Activated CD4-positive, alpha-beta T cell treated with anti-CD3 and anti-CD28 coated beads, Interleukin-2, amount 50 U/mL, for 16 hours (primary cell): ENCODE measurements at places on chromosomes 6 and 20.

DNA sequence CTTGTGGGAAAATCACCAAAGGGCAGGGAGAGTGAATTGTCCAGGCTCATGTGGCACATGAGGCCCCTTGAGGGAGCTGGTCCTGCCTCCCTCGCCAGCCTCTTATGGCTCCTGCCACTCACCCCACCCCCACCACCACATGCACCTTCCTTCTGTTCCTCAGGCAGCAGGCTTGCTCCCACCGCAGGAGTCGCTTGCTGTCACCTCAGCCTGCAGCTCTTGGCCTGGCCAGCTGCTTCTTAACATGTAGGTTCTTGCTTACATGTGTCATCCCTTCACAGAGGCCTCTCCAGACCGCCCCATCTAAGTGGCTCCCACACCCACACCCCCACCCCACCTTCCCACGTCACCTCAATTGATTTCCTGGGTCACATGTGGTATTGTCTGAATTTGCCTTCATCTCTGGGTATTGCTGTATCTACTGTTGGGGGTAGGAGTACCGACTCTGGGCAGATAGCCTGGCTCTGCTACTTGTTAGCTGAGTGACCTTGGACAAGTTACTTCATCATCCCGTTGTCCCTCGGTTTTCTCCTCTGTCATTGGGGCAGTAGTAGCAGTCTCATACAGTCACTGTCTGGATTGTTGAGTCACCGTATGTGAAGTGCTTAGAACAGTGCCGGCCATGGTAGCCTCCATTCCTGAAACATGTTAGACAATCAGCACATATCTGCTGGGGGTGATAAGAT is 41.7 kb downstream of the SLC9A8 start:
- DNase-seq: no peak

GRCh38 chr6:163415620-163416556 is 1.4 kb downstream of the QKI start:
- DNase-seq: peak; percentile 47

- DNase-seq: no peak
Measured at GRCh38 chr6:169890901-169891300, 139.5 kb downstream of the ERMARD start.

DNA sequence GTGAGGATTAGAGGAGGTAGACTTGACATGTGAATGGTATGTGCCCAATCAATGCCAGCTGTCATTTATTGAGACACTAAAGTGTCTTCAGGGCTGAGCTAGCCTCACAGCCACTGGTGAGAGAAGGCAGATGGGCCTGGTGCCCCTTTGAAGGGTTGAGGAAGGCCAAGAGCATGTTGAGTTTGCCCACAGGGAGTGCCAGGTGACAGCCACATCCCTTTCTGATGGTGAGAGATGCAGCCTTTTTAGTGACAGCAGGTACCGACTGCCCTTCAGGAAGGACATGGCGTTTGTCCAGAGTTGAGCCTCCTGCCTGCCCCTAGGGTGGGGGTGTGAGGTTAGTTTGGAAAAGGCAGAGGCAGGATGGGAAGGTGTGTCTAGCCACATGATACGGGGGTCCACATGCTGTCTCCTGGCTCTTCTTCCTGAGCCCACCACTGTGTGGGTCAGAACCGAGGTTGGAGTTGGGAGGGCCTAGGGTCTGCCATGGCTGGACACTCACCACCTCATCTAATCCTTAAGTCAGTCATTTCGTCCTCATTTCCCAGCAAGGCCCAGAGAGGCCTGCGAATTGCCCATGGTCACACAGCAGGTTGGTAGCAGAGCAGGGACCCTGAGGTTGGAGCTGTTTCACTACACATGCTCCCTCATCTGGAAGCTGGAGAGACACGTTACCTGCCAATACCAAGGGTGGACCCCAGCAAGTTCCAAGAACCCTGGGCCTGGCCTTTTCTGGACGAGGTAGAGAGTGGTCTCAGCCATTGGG is 32.5 kb downstream of the SPDEF start:
- no peak for DNase-seq

- no peak for DNase-seq
Measured at GRCh38 chr6:35668744-35669450, 19.8 kb downstream of the FKBP5 start.

- DNase-seq: no peak
Measured at GRCh38 chr6:131258010-131258652, 122.9 kb downstream of the AKAP7 start.

DNA sequence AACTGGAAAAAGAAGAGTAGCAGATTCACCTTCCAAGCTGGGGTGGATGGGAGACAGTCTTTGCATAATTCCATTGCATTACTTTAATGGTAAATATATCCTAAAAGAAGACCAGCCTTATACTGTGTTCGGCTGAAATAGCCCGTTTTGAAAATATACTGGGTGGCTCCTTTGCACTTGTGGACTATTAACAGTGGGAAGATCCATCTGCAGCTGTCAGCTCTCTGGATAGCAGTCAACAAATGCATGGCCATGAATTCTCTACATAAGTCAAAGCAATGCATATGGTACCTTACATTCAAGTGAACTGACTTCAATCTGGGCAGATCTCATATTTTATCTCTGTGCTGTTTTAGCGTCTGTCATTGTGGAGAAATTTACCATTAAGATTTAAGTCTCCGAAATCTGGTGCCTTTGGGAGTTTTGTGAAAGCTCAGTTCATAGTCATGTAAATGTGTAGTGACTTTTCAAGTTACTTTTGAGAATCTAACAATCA is 400.6 kb upstream of the RNF217 start:
- no peak for DNase-seq

DNA sequence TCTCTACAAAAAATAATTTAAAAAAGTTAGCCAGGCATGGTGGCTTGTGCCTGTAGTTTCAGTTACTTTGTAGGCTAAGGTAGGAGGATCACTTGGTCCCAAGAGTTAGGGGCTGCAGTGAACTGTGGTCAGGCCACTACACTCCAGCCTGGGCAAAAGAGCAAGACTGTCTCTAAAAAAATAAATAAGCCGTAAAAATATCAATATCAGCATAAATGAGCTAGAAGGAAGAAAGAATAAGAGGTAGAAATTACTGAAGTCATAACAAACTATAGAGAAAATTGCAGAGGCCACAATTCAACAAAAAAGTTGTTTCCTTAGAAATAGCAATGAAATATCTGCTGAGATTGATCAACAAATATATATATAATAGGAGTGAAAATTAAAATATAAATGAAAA is 827.3 kb upstream of the FLRT3 start:
- no peak for DNase-seq

DNA sequence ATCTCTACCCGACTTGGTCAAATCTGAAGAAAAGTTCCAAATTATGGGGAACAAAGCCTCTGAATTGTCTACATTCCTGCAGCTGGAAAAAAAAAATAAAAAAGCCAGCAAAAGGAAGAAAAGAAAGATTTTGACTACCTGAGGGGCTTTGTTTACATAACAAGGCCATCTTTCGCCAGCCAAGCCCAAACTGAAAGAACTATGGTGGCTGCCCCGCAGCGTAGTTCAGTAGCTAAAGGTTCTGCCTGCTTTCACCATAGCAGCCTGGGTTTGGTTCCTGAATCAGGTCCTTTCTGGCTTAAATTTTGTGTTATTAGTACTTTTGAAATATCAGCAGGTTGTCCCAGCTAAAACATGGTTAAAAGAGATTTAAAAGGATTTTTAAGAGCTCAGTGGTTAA is 35.4 kb downstream of the ZNF133 start:
- DNase-seq: no peak

DNA sequence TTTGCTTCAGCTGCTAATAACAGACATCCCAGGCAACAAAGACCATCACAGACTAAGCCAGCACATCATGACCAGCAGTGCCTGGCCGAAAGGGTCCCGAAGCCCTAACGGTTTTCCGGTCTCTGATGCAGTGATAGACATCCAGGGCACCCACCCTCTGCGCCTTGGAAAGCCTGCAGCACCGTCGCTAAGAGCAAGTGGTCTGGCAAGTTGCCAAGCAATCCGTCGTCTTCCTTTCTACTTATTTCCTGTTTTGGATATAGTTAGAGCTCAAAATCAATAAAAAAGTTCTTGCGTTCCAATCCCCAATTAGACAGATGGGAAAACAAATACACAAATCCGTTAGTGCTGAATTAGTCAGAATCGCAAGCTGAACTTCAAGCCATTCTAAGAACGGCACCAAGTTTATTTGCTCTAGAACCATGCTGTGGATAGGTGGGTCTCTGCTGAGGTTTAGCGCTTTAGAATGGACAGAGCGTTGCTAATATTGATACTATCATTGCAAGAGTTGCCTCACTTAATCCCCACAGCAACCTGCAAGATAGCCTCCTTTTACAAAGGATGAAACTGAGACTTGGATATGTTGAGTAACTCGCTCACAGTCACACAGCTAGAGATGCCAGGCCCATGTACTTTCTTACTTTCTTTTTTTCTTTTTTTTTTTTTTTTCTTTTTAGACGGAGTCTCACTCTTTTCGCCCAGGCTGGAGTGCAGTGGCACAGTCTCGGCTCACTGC is 163.3 kb upstream of the SNX9 start:
- no peak for DNase-seq

DNA sequence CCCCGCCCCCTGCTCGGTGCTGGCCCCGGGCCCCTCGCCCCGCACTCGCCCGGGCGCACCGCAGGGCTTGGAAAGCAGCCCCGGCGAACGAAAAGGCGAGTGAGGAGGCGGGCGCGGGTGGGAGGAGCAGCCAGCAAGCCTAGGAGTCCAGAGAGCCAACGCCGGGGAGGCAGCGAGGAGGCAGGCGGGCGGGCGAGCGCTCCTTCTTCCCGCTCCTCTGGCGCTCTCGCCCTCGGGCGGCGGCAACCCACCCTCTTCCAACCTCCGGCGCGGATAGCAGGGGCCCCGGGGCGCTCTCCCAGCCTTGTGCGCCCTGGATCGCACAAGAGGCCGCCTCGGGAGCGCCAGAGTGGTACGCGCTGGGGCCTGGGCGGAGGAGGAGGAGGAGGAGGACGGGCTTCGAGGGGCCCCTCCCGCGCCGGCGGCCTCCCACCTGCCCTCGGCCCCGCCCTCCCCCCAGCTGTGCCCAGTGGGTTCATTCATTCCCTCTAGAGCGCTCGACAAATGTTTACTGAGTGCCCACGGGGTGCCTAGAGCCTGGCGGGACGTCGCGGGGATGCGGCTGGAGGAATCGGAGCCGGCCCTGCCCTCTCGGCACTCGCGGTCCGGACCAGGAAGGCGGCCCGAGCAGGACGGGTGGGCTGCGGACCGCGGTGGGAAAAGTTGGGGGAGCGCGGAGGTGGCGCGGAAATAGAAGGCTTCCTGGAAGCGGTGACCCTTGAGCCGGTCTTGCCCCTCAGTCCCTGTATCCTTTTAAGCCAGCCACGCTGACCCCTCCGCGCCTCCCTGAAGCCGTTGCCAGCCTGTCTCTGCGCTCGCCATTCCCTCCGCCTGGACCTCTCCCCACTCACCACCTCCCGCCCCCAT is at the start of gene BMP7:
TSS of gene BMP7 (minus strand) at position 351 of the 867 bp plus-strand sequence. CDS start 519 bp downstream, outside the sequence.
- no peak for DNase-seq

GRCh38 chr6:132391391-132392269 is 9.6 kb downstream of the MOXD1 start:
- DNase-seq: no peak

- no peak for DNase-seq
Measured at GRCh38 chr6:83152913-83153312, 40.2 kb downstream of the PGM3 start.

- DNase-seq: no peak
Measured at GRCh38 chr20:45067087-45067486, 33.8 kb downstream of the KCNS1 start.

DNA sequence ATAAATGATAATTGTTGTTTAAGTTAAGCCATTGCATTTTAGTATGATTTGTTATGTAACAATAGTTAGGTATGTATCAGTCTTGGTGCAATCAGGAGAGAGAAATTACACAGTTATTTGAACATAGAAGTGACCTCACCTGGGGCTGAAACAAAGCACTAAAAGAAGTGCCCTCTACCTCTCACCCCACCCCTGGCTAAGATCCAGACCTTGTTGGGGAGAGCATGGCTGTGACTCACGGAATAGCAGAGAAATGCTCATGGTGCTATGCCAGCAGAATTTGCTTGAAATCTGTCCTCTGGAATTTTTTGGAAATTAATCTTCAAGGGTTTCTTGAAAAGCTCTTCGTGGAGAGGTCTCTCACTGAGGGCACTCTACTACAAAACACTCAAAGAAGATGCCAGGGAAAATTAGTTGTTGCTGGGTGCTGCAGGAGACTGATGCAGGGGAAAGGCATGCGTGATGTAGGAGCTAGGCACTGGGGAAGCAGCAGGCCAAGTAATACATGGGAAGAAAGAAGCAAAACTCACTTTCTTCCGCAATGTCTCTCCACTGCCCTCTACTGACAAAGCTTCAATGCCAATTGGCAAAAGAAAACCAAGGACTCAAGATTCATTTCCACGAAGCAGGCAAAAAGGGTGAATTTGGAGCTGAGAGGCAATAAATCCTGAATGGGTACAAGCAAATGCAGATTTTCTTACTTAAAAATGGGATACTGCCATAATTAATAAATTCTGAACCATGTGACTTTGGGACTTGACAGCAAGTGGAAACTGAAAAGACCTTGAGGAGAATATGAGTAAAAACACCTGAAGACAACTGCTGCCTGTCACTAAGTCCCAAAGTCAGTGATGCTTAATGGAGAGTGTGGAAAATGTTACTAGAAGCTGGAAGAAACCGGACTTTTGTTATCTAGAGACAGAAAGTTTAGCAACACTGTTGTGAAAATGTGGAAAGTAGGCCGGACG is 136.3 kb upstream of the ZNF184 start:
- peak; percentile 61 for DNase-seq

- DNase-seq: no peak
Measured at GRCh38 chr6:56151609-56152224, 95.7 kb downstream of the COL21A1 start.

- no peak for DNase-seq
Measured at GRCh38 chr6:3294396-3294795, 35.6 kb downstream of the PSMG4 start.

- DNase-seq: no peak
Measured at GRCh38 chr6:68975064-68975463, 340.0 kb downstream of the ADGRB3 start.
